T1000 (cell line): ENCODE measurements at places on chromosomes 1 and 21.

GRCh38 chr1:40532844-40533424 lies 1.5 kb downstream of the ZNF684 start:
- no peak for DNase-seq

DNA sequence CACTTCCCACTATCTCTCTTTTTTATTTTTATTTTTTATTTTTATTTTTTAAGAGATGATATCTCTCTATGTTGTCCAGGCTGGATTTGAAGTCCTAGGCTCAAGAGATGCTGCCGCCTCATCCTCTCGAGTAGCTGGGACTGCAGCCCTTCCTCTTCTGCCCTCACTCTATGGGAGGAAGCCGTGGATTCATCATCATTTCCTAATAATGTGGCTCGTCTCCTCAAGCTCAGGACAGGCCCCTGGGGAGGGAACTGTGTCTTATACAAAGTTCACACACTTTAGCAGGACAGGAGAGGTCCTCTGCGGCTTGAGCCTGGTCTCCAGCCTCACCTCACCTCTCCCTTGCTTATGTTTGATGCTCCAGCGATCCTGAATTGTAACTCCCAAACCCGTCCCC lies 16.5 kb upstream of the IFFO2 start:
- DNase-seq: no peak

DNA sequence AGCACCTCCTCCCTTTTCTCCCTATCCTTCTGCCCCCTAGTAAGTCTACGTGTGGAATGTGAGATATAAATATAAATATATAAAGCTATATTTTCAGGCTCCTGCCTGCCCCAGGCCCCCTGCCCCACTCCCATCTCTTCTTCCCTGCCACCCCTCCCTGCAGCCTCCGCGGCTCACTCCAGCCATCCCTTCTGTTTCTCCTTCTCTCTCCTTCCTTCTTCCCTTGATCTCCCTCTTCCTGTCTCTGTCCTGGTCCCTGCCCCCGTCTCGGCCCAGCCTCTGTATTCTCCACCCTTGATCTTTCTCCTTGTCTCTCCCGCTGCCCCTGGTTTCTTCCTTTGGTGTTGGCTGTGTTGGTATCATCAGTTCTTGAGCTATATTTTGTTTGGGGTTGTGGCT lies 23.2 kb downstream of the DMBX1 start:
- no peak for DNase-seq

DNA sequence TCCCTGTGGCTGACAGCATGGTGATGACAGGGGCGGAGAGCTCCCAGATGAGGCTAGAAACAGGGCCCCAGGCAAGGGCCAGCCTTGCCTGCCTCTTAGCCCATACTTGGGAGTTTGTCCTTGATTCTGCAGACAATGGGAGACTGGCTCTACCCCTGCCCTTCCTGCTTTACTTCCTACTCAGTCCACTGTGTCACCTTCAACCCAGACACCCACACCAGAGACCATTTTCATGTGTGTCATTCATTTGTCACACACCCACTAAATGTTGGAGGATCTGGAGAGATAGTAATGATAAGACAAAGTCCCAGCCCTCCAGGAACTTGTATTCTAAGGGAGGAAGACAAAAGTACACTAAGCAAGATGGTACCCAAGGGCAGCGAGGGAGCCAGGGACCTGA lies 43.7 kb downstream of the SYT6 start:
- DNase-seq: no peak

DNA sequence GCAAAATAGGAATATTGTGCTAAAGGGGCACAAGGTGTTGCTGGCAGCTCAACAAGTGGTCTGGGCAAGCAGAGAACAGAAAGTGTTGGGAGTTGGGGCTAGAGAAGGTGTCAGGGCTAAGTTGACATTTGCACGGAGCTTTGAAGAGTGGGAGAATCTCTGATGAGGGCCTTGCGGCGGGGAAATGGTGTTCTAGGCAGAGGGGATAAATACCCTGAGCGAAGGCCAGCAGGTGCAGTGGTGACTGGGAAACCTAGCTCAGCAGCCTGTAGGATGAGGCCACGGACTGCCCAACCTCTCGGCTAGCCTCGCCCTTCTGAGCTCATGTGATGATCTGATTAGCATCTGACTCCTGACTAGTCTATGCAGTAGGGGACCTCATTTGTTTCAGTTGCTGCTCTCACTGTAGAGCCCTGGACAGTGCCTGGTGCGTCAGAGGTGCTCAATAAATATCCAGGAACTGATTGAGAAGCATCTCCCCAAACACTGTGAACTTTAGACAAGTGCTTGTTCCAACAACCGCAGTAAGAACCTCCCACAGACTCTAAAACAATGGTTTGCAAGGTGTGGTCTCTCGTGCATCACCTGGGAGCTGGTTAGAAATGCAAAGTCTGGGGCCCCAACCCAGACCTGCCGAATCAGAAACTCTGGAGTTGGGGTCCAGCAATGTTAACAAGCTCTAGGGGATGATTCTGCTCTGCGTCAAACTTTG lies 1.0 kb upstream of the FOXO6 start:
- DNase-seq: no peak

- DNase-seq: no peak
These were observed 324.1 kb upstream of the ADAMTS5 start for GRCh38 chr21:27291006-27291405.

GRCh38 chr1:75519651-75520427 lies 91.1 kb downstream of the SLC44A5 start:
- no peak for DNase-seq

GRCh38 chr21:32329776-32330175 lies 31.1 kb downstream of the MRAP start:
- no peak for DNase-seq

DNA sequence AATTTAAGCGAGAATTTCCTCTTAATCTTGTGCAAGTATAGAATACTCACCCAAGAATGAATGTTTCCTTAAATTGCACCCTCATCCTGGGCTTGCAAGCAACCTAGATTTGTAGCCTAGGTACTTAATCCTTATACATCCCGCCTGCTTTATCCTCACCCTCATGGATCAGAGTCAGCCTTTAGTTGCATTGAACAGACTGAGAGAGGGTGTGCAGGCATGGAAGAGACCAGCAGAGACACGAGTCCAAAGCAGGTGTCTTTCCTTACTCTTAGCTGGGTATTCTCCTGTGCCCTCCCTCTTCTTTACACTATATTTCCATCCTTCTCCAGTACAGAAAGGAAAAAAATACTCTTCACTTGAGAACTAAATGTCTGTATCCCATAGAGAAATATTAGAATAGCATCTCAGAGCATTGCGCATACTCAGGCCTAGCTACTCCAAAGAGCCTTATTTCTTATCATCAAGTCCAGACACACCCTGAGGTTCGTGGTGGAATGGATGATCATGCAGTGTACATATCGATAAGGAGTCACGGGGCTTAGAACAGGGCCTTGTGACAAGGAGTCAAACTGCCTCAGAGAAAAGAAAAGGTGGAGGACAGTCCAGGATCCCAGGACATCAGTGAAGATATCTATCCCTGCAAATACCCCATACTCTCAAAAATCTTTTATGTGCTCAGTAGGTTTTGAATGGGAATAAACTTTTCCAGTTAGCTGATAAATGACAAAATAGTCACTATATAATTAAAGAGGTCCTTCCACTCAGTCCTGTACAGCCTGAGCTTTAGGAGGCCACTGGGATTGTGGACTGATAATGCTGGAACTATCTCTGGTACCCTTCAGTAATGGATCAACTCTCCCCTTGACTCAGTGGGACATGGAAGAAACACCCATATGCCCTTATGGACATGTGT lies 297.9 kb downstream of the GRIK1 start:
- DNase-seq: no peak

DNA sequence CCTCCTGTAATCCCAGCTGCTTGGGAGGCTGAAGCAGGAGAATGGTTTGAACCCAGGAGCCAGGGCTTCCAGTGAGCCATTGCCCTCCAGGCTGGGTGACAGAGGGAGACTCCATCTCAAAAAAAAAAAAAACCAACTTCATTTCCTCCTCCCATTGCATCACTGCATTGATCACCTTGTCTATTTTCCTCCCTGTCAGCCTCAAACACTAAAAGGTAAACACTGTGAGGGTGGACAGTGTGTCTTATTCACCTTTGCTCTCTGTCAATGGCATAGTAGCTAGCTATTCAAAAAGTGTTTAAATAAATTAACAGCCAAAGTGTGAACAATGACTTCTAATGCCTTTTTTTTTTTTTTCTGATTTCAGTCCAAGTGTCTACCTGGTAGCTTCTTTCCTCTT lies 13.4 kb upstream of the DESI2 start:
- DNase-seq: no peak

DNA sequence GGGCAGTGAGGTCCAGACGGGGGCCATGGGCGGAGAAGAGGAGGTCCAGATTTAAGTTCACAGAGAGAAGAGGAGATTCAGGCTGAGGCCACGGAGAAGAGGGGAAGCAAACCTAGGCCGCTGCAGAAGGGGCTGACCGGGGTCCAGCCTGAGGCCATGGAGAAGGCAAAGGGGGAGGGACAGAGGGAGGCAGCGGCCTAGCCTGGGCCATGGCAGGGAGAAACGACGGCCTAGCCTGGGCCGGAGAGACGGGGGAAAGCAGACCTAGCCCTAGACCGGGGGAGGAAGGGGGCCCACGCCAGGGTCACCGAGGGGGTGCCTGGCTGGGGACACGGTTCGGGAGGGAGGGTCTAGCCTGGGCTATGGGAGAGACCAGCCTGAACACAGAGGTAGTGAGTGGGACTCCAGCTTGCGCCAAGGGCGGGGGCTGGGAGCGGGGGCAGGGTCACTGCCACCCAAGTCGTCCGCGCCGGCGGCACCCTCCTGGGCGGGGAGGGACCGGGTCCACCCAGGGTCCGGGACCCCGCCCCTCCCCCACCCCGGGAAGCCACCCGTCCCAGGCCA lies 459 bp downstream of the CAPZB start:
- peak; percentile 22 for DNase-seq

DNA sequence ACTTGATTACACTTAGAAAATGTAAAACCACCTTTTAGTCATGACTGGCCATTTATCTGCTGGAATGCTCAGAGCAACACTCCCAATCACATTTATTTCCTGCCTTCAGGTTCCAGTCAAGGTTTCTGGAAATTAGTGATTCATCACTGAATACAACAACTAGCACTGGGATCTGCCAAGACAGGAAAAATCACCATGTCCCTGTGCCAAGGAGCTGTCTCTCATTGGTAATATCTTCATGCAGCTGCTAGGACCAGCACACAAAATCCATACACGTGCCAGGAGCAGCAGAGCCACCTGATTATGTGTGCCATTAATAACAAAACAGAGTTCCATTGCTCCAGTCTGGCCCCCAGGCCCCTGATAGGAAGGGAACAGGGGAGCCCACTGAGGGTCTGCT lies 194.6 kb downstream of the TNR start:
- DNase-seq: no peak

DNA sequence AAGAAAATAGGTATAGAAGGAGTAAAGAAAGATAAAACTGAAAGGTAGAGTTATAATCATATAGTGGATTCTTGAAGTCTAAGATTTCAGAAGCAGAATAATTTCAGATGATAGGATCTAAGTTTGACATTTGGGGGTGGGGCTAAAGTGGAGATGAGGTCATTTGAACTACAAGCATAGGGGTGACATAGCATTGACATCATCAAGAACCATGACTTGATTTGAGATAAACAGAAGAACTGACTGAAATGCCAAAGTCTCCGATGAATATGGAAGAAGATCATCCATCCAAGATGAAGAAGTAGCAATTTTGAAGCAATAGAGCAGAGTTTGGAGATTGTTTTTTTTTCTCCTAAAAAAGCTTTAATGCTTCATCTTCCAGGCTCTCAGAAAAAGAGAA lies 122.3 kb downstream of the MACF1 start:
- no peak for DNase-seq

DNA sequence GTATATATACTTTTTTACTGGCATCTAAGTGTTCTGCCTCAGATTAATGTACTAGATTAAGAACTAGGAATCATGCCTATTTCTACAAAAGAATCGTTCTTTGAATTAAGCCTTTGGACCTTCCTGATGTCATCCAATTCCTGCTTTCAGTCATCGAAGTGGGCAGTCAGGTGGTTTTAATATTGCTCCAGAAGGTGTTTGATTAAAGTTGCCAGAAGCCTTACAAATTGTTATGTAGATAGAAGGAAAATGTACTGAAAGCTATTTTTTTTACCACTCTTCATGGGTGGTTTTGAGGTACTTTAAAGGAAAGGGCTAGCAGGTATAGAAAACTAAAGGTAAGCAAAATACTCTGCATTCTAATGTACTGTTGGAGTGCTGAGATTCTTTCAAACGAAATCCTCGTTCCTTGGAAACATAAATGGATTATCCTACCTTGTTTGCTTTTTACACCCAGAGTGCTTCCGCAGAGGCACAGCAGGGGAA lies 716 bp downstream of the CTBS start:
- DNase-seq: no peak
